Gastroesophageal sphincter (tissue), 4 donors: ENCODE measurements at places on chromosomes 16 and 17.

- no peak for ATAC-seq
These were observed 69.6 kb downstream of the SEC14L1 start for GRCh38 chr17:77210331-77210730.

GRCh38 chr16:11208916-11209665, 46.9 kb downstream of the SOCS1 start:
- no peak for ATAC-seq

DNA sequence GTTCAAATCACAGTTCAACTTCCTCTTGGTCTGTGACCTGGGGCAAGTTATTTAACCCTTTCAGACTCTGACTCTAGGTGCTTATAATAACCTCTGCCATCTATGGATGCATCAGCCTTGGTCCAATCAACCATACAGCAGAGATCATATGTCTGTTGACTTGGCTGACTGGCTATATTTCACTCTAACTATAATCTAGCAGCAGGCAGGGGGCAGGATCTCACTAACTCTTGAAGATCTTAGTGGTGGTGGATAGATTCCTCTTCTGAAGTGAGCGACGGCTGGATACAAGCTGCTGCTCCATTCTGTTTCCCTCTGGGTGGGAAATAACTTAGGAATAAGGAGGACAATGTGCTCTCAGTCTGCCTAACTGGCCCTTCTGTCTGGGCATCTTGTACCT, 146.6 kb downstream of the SKAP1 start:
- no peak for ATAC-seq

- ATAC-seq = no peak
These were observed 34.5 kb upstream of the CLEC18B start for GRCh38 chr16:74455619-74456289.

GRCh38 chr16:17063201-17064139, 407.3 kb downstream of the XYLT1 start:
- no peak for ATAC-seq

DNA sequence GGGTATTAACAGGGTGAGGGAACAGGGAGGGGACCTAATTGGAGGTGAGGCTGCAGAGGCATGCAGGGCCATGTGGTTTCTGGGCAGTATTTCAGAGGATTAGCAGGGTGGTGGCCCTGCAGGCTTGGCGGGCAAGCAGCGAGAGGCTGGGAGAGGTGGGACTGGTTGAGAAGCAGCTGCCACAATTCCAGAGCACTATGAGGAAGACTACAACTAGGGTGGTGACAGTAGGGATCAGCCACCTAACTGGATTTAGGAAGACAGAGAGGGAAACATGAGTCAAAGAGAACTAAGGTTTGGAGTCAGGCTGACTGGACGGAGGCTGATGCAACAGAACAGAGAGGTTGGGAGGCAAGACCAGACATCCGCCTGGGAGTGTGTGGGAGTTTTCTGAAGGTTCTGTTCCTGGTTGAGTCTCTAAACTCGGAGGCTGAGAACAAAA, 12.3 kb downstream of the ALOXE3 start:
- ATAC-seq = no peak
